ENCODE measurements at places on chromosomes 1 and 21. TPM values are rescaled to one million over a fixed set of nuclear protein-coding genes. Genes with fewer than 3 reads are reported as not detected.

DENND2C gene
- 25.5 TPM for total RNA-seq

FOXD2 gene
- 0.98 TPM for total RNA-seq

DNA sequence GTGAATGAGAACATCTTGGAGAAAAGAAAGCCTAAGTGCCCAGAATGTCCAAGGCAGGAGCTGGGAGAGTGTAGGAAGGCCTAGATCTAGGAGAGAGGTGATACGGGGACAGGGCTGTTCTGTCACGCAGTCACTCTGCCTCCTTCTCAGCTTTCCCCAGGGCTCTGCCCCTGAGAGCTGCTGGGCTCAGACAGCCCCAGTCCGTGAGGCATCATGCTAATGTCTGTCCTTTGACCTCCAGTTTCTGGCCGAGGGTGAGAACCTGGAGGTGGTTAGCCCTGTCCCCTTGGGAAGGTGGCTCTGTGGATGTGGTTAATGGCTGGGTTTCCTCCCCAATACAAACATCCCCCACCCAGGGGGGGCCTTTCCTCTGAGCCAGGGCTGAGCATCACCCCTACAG, 63.2 kb downstream of the FAM163A start:
- no peak for DNase-seq

DNA sequence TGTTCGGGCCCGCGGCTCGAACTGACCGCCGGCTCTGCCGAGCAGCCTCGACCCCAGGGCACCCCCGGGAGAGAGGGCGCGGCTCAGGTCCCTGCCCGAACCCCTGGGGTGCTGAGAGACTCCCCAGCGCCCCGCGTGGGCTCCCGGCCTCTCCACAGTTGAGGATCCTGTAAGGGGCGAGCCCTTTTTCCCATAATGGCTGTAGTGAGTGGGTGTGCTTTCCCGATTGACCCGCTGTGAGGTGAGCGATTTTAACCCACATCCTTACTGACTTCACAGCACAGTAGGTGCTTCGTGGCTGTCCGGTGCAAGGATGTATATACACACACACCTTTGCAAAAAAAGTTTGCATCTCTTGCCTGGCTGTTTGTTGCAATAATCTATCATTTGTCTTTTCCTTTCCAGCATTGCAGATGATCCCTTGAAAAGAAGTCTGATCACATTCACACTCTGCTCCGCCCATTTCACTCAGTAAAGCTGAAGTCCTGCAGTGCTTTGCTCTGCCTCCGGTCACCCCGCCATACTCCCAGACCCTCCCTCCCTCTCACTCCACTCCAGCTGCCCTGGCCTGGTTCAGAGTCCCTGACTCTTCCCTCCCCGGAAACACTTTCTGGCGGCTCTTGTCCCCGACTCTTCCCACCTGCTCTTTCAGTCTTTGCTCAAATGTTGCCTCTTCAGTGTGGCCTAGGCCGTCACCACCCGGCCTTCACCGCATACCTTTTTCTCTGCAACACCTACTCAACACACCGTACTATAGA, 955 bp upstream of the UBE2G2 start:
- no peak for DNase-seq

GRCh38 chr1:217921126-217921904, 290.2 kb downstream of the SPATA17 start:
- DNase-seq: no peak

All from vagina (tissue), 2 donors.